ENCODE measurements at places on chromosomes 2 and 18. TPM values are rescaled to one million over a fixed set of nuclear protein-coding genes. Genes with fewer than 3 reads are reported as not detected.

Gene DES
- not detected for total RNA-seq

Gene UGT1A7
- not detected for total RNA-seq

Gene CKAP2L
- total RNA-seq, result 3.1 TPM

Gene MROH2A
- total RNA-seq, result not detected

Gene CHST10
- 8.6 TPM for total RNA-seq

Gene DAPL1
- not detected for total RNA-seq

Gene SPHKAP
- not detected for total RNA-seq

Gene GPR45
- total RNA-seq, result not detected

Gene KRTCAP3
- total RNA-seq, result 0.38 TPM

Gene TRAF3IP1
- total RNA-seq, result 6.8 TPM

Gene DQX1
- total RNA-seq, result not detected

Gene LRP1B
- 0.13 TPM for total RNA-seq

Gene ATG9A
- total RNA-seq, result 34.5 TPM

Gene LRATD1
- total RNA-seq, result 7.2 TPM

Gene EGR4
- not detected for total RNA-seq

Gene SCN2A
- total RNA-seq, result under 0.01 TPM

Gene LIMS4
- total RNA-seq, result 20.8 TPM

Gene CD207
- under 0.01 TPM for total RNA-seq

Gene TUBA3E
- not detected for total RNA-seq

Gene CXCR2
- total RNA-seq, result not detected

Gene HOXD3
- total RNA-seq, result 7.2 TPM

Gene OLA1
- 58.5 TPM for total RNA-seq

Gene SS18
- 69.2 TPM for total RNA-seq

Gene NLRC4
- total RNA-seq, result not detected

Gene ASB18
- not detected for total RNA-seq

All from dermis microvascular lymphatic vessel endothelial cell (primary cell).